ENCODE measurements at places on chromosomes 7 and 10. TPM values are rescaled to one million over a fixed set of nuclear protein-coding genes. Genes with fewer than 3 reads are reported as not detected.

- no peaks in the 10 kb centered on the region for H3K36me3 ChIP-seq
- H3K4me3 ChIP-seq: no peak overlapping the region
- peaks cover 15% of the 10 kb centered on the region for H3K4me1 ChIP-seq
Measured at GRCh38 chr7:27212497-27213432, 12.9 kb upstream of the HOXA13 start.

- peaks cover 4% of the 10 kb centered on the region for H3K4me1 ChIP-seq
- H3K27me3 ChIP-seq: no peaks in the 10 kb centered on the region
- no peak overlapping the region for H3K4me3 ChIP-seq
- no peak overlapping the region for H3K27ac ChIP-seq
- DNase-seq: no peak
Measured at GRCh38 chr10:12877150-12877549, 124.4 kb downstream of the CCDC3 start.

- DNase-seq: no peak
- no peak overlapping the region for H3K27ac ChIP-seq
- no peaks in the 10 kb centered on the region for H3K36me3 ChIP-seq
Measured at GRCh38 chr10:46525824-46526681, 30.4 kb downstream of the GPRIN2 start.

- no peaks in the 10 kb centered on the region for H3K36me3 ChIP-seq
- H3K4me3 ChIP-seq: no peak overlapping the region
- H3K4me1 ChIP-seq: peaks cover 11% of the 10 kb centered on the region
- DNase-seq: no peak
- no peak overlapping the region for H3K27ac ChIP-seq
- H3K27me3 ChIP-seq: peaks cover 31% of the 10 kb centered on the region
Measured at GRCh38 chr10:117158297-117158696, 20.2 kb upstream of the VAX1 start.

DNA sequence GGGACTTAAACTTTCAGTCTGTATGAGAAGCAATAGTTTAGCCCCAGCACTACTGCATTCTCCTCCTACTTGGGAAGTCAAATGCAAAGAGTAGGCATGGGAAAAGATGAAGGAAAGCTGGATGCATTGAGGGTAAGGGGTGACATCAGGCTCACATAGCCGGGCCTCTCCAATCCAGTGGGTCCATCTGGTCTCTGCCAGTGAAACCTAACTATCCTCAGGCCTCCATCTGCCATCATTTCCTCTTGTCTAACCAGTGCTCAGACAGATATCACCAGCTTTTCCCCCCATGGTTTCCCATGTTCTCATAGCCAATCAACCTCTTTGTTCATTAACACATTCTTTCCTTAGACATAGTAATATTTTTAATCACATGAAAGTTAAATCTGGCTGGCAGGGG is 118.3 kb downstream of the DGKI start:
- H3K27ac ChIP-seq: no peak overlapping the region
- DNase-seq: no peak

- no peak overlapping the region for H3K4me3 ChIP-seq
- H3K27ac ChIP-seq: no peak overlapping the region
- no peaks in the 10 kb centered on the region for H3K36me3 ChIP-seq
- DNase-seq: no peak
Measured at GRCh38 chr7:463817-464453, 55.7 kb downstream of the PDGFA start.

The CHST3 gene
- total RNA-seq: 80.6 TPM

The ACTA2 gene
- total RNA-seq: 12,240 TPM

The CCDC172 gene
- not detected for total RNA-seq

The NACAD gene
- total RNA-seq: 11.1 TPM
